ENCODE measurements at places on chromosomes 7 and 10.

DNA sequence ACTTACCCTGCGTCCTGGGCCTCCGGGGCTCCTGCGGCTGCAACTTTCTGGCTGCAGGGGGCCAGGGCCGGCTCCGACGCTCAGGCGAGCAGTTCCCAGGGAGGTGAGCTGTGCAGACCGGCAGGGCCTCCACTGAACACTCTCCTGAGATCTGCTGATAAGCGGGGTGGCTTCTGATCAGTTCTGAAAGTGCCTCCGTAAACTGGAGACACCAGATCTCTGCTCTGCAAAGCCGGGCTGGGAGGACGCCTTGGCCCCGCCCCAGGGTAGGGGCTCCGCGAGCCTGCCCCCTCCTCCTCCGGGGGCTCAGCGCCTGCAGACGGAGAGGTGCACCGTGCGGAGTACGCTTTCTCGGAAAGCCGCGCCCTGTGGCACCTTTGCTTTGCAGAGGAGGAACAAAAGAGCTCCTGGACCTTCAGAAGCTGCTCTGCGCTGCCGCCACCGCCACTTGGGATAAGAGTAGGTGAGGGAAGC, 141.3 kb upstream of the VKORC1L1 start:
- DNase-seq, result no peak

DNA sequence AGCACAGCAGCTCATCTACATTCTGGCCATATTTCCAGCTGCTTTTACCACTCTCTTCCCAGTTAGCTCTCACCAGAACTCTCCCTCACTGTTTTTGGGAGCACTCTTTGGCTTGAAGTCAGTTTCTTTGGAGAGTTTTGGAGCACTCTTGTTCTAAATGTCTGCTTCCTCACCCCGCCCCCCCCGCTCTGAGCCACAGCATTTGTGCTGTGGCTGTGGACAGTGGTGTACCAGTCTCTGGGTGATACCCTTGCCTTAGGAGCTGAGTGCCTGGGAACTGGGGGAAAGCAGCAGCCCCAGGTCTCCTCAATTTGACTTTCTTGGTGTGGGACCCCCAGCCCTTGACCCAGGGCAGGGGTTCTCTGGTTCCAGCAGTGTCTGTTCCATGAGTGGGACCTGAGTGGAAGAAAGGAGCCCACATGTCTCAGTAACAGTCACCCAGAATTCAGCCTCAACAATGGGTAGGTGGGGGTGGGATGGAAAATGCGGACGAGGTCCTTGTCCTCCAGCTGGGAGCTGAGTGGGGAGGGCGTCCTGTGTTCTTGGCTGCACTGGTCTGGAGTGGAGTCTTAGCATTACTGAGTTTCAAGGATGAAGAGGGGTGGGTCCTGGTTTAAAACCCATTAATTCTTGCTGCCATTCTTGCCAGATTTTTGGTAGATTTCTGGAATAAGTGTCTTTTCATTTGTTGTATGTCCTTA, 18.0 kb downstream of the RBM33 start:
- no peak for DNase-seq

GRCh38 chr7:8841171-8841570, 407.8 kb downstream of the NXPH1 start:
- no peak for DNase-seq

DNA sequence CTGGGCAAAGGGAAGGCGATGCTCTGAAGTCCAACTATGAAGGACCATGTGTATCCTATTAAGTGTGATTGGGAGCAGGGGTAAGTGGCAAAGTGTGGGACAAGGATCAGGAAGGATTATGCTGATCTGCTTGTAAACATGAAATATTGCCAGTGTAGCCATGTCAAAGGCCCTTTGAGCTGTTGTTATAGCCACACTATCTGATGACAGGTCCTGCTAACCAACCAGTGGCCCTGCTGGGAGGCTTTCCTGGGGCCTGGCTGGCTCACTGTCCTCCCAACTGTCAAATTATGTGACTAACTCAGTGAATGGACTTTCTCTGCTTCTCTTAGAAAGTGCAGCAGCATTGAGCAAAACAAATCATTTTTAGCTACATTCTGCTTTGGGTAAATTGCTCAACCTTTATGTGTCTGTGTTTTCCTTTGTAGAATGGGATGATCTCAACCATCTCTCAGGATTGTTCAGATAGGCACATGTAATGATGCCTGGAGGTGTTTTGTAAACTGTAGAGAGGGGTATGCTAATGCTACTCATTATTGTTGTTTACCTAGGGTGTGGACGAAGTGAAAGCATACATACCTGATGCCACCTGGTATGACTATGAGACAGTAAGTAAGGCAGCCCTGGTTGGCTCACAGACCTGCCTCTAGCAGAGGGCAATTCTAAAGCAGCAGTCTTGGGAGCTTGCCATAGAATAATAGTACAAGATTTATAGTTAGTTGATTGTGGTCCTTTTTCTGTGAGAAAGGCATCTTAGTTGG, 47.4 kb downstream of the MGAM2 start:
- no peak for DNase-seq

DNA sequence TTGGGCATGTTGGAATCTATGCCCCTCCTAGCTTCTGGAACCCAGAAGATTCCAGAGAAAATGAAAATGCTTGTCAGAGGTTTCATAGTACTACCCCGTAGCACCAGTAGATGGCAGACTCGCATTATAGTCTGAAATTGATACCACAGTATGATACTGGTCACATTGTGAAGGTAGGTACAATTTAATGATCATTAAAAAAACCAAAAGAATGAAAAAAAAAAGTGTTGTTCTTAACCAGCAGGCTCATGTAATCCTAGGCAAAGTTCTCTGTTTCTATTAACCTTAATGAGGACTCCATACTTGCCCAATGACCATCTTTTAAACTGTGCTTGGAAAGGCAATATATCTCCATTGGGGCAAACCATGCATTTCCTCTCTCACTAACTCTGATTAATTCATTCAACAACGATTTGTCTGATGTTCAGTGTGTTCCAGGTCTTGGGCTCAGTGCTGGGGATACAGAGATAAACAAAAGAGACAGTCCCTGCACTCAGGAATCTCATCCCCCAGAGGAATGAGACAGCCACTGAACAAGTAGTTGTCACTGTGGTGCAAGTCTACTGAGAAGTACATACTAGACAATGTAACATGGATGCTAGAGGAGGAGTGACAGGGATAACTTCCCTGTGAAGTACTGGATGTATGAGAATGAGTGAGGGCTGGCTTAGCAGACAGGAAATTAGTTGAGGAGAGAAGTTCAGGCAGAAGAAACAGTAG, 223.5 kb upstream of the PHYHIPL start:
- DNase-seq, result no peak

DNA sequence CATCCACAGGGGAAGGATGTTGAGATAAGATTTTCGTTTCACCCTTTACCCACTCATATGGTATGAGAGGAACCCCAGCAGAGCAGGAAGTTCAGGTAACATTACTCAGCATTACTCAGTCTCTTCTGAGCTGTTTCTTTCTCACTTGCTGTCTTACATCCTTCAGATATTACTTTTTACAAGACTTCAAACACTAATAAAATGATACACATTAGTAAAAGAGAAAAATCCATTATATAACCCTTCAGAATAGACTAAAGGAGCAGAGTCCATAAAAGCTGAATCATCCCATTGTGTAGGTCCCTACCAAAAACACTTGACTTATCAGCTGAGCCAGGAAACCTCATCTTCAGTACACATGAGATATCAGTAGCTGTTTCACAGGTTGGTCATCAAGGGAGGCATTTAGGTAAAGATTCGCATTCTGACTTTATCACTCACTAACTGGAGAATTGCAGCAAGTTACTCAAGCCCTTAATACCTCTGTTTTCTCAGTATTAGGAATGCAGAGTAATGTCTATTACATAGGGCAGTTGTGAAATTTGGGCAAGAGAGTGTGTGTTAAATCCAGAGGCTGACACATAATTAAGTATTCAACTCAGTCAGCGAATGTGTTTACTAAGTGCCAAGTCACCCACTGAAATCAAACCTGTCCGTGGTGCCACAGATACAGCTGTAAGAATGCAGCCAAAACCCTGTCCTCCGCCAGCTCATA, 44.7 kb downstream of the KLF6 start:
- DNase-seq, result no peak

DNA sequence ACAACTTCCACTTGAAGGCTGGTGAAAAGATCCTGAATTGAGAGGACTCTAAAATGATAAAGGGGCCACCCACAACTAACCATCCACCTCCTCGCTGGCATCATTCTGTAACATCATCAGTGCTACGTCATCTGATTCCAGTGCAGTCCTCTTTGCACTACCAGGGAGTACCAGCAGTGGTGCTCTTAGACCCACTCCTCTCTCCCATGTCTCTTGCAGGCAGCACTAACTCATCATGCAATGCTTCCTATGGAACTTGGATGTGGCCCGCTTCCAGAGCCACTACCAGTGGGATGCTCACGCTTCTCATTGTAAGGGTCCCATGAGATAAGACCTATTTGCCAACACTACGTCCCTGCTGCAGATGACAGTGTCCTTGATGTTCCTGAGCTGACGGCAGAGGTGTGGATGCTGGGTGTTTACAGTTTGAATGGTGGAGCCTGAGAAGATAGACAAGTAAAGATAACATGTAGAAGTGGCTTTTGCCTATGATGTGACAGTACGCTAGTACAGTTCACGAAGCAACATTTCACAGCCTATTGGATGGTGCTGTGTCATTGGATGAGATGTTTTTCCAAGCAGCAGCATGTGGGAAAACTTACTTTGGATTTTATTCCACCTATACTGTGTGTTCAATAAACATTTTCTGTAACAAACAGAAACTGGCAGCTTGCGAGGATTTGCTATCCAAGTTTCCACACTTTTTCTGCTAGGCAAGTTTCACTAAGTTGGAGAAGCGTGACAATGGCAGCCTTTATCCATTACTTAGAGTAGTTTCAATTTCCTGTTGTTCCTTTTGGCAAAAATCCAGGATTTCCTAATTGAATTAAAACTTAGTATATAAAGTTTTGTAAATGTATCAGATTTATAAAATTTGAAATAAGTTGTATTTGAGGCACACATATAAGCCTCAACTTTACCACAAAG, 35.8 kb upstream of the COBL start:
- DNase-seq, result no peak

- DNase-seq, result peak; percentile 80
Observed at GRCh38 chr10:91163869-91164474, 56.5 kb upstream of the PCGF5 start.

DNA sequence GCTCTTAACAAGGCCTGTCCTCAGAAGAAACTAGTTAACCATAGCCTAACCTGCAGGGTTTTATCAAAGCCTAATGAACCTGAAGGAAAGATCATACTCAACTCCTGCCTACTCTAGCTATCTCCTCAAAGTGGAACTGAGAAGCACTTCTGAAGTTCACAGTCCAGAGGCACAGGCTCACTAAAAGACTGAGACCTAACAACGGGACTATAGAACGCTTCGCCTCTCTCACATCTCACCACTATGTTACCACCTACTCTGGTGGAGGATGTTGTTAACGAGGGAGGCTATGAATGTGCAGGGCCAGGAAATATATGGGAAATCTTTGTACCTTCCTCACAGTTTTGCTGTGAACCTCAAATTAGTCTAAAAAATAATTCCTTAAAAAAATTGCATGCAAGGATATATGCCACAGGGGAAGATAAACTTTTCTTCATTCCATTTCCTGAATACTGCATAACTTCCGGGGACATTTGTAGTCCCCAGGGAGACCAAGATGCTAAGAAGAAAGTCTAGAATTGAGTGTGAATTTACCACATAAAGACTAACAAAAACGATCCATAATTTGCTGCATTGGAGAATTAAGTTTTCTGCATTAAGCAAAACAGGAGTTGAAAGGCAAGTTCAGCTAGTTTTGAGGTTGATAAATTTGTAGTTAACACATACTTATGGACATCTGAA, 21.6 kb downstream of the LIPJ start:
- DNase-seq, result no peak

GRCh38 chr7:107971613-107972012, 31.3 kb downstream of the LAMB1 start:
- no peak for DNase-seq

DNA sequence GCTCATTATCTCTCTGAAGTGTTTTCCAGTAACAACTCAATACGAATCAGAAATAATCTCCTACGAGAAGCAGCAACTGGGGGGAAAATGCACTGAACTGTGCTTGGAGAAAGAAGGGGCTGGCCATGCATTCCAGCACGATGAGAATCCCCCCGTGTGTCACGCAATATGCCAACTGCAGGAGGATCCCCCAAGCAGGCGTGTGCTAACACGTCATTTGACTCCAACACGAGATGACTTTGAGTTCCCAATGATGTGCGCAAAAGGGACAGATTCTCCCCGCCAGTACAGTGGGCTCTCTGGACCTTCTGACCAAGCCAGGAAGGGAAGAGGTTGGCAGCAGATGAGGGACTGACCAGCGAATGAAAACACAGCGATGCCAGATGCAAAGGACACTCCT, 105.5 kb downstream of the KCNMA1 start:
- no peak for DNase-seq

DNA sequence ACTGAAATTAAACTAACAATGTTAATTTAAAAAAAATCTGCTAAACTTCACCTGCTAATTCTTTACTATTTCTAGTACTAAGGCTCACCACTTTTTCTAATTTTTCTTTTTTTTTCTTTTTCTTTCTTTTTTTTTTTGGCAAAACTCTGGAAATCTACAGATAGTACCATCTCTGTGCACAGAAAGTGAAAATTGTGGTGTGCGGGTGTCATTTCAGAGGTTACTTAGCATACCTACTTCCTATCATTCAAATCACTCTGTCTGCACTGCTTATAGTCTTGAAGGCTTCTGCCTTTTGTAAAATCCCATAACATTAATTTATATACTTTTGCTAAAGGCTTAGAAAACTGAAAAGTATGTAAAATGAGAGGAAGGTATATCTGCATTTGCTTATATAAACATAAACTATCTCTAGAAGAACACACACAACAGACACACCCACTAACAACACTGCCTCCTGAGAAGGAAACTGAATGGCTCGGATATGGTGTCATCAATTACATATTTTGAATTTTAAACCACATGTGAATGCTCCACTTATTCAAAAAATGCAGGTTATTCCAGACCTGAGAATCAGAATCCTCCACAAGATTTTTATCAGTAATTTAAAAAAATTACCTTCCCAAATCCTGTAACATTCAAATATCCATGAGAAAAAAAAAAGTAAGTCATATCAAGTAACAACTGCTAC, 229.5 kb downstream of the PARD3 start:
- no peak for DNase-seq

DNA sequence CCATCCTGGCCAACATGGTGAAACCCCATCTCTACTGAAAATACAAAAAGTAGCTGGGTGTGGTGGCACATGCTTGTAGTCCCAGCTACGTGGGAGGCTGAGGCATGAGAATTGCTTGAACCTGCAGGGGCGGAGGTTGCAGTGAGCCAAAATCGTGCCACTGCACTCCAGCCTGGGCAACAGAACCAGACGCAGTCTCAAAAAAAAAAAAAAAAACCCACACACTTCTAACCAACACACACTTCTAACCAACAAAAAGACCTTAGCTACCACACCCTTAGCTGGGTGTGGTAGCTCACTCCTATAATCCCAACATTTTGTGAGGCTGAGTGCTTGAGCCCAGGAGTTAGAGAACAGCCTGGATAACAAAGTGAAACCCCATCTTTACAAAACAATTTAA, 33.9 kb upstream of the SPOCK2 start:
- DNase-seq, result no peak

DNA sequence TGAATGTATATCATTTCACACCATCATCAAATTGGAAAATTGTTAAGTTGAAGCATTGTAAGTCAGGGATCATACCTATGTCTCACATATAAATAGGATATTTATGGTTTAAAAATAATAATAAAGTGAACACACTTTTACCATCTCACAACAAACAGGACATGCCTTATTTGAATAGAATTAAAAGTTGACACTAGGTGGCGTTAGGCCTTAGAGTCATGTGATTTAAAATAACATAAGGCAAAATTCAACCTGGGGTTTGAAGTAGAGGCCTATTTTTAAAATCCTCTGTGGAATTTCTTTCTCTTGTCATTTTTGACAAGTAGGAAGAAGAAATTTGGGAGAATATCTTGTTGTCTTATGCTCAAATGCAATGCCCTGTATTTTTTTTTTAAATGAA, 184.7 kb upstream of the PCDH15 start:
- DNase-seq, result no peak
